ENCODE measurements at places on chromosomes 12 and 14. TPM values are rescaled to one million over a fixed set of nuclear protein-coding genes. Genes with fewer than 3 reads are reported as not detected.
A peak's percentile ranks its signal among the peaks of the same experiment; 100 is the strongest.

DNA sequence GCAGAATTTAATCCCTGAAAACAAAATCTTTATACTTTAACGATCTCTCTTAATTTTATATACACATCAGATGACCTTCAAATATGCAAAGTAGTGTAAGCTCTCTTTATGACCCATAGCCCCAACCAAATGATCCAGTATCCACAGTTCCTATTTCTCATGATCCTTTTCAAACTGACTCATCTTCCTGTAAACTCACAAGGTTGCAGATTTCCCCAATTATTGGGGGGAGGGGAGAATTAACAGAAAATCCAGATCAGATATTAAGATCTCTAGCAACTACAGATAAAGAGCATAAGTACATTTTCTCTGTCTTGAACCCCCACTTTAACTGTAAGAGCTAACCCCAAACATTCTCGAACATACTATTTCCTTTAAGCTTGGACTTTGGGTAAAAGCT, 12.5 kb downstream of the GNS start:
- H3K36me3 ChIP-seq = peaks cover 44% of the 10 kb centered on the region
- no peaks in the 10 kb centered on the region for H3K27me3 ChIP-seq
- H3K4me1 ChIP-seq = peaks cover 7% of the 10 kb centered on the region
- H3K27ac ChIP-seq = no peak overlapping the region
- no peak overlapping the region for H3K4me3 ChIP-seq
- DNase-seq = no peak

GRCh38 chr12:109446869-109447268, 30.2 kb downstream of the KCTD10 start:
- DNase-seq = no peak
- H3K4me1 ChIP-seq = peaks cover 6% of the 10 kb centered on the region
- H3K27me3 ChIP-seq = no peaks in the 10 kb centered on the region
- H3K36me3 ChIP-seq = peaks cover 4% of the 10 kb centered on the region
- H3K4me3 ChIP-seq = no peak overlapping the region

DNA sequence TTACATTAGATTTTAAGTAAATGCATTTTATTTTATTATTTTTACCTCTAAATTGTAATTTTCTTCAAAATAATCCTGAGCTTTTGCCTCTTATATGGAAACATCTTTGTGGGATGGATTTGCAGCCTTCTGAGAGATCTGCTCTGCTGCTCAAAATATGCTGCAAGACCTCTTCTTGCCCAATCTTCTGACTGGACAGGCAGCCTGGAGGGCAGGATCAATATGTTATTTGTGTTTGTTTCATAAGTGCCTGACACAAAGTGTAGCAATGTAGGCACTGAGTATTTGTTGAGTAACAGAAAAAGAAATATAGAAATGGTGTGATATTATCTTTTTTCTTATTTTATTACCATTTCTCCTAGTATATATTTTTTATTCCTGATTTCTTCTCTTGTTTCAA, 1106.9 kb downstream of the TMTC2 start:
- no peaks in the 10 kb centered on the region for H3K4me1 ChIP-seq
- DNase-seq = no peak
- no peaks in the 10 kb centered on the region for H3K36me3 ChIP-seq
- H3K27ac ChIP-seq = no peak overlapping the region
- no peak overlapping the region for H3K4me3 ChIP-seq

- DNase-seq = no peak
- no peak overlapping the region for H3K4me3 ChIP-seq
- H3K27me3 ChIP-seq = no peaks in the 10 kb centered on the region
- H3K4me1 ChIP-seq = no peaks in the 10 kb centered on the region
- no peaks in the 10 kb centered on the region for H3K36me3 ChIP-seq
These were observed 39.8 kb upstream of the PPP1R13B start for GRCh38 chr14:103887170-103887501.

GRCh38 chr12:39990122-39991101, 115.5 kb downstream of the SLC2A13 start:
- H3K27ac ChIP-seq = no peak overlapping the region
- H3K4me3 ChIP-seq = no peak overlapping the region
- H3K4me1 ChIP-seq = no peaks in the 10 kb centered on the region
- peak; percentile 65 for DNase-seq

DNA sequence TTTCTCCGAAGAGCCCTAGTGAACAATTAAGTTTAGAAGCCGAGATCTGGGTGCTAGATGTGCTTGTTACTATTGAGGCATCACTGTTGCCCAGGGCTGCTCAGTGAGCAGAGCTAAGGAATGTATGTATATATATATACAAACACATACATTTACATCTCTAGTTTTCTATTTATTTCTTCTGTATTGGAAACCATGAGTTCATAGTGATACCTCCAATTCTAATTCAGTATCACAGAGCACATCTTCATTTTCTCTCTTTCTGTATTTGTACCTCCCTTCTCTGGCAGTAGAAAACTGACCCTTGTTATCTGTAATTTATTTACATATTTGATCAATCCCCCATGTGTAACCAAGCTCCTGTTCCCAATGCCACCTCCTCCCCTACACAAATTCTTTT, 40.7 kb upstream of the FUT8 start:
- no peak for DNase-seq
- H3K27ac ChIP-seq = no peak overlapping the region
- H3K36me3 ChIP-seq = peaks cover 34% of the 10 kb centered on the region
- H3K4me3 ChIP-seq = no peak overlapping the region
- no peaks in the 10 kb centered on the region for H3K27me3 ChIP-seq

The TAS2R13 gene
- total RNA-seq = 1.1 TPM

DNA sequence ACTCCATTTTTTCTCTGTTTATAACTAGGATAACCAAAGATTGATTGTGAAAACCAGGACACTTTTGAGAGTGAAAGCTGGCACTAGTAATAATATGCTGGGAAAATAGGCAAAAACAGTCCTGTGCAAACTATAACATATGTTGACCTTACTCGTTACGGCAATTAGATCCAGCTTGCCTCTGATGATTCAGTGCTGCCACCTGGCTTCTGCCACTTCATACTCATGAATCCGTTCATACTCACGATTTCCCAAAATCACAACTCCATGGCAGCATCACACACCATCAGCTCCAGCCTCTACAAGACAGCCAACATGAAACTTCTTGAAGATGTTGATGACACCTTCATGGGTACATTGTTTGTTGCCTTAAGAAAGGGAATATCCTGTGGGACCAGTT, 49.1 kb upstream of the CAND1 start:
- DNase-seq = no peak
- no peaks in the 10 kb centered on the region for H3K27me3 ChIP-seq
- no peak overlapping the region for H3K4me3 ChIP-seq
- H3K4me1 ChIP-seq = no peaks in the 10 kb centered on the region
- H3K27ac ChIP-seq = no peak overlapping the region

- H3K27ac ChIP-seq = no peak overlapping the region
- H3K4me1 ChIP-seq = peaks cover 12% of the 10 kb centered on the region
- DNase-seq = no peak
- peaks cover 13% of the 10 kb centered on the region for H3K27me3 ChIP-seq
- no peaks in the 10 kb centered on the region for H3K36me3 ChIP-seq
These were observed 13.9 kb downstream of the PPP1R36 start for GRCh38 chr14:64563696-64564095.

The KRT74 gene
- 0.15 TPM for total RNA-seq

The KRT4 gene
- total RNA-seq = not detected

- H3K27ac ChIP-seq = no peak overlapping the region
- peaks cover 3% of the 10 kb centered on the region for H3K36me3 ChIP-seq
- H3K27me3 ChIP-seq = peaks cover 57% of the 10 kb centered on the region
- H3K4me1 ChIP-seq = peaks cover 31% of the 10 kb centered on the region
- no peak for DNase-seq
These were observed 3.3 kb upstream of the P3H3 start for GRCh38 chr12:6824901-6825381.

The OSBPL8 gene
- total RNA-seq = 130 TPM

DNA sequence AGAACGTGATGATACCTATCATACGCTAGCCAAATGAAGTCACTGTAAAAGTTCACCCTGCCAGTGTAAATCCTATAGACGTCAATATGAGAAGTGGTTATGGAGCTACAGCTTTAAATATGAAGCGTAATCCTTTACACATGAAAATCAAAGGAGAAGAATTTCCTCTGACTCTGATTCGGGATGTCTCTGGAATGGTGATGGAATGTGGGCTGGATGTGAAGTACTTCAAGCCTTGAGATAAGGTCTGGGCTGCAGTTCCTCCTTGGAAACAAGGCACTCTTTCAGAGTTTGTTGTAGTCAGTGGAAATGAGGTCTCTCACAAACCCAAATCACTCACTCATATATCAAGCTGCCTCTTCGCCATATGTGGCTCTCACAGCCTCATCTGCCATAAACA, 53.1 kb upstream of the NAP1L1 start:
- no peak overlapping the region for H3K4me3 ChIP-seq
- no peaks in the 10 kb centered on the region for H3K36me3 ChIP-seq
- H3K4me1 ChIP-seq = peaks cover 2% of the 10 kb centered on the region
- DNase-seq = no peak
- H3K27ac ChIP-seq = no peak overlapping the region
- no peaks in the 10 kb centered on the region for H3K27me3 ChIP-seq
